Aorta (tissue), 5 donors: ENCODE measurements at places on chromosomes 3 and 15. TPM values are rescaled to one million over a fixed set of nuclear protein-coding genes. Genes with fewer than 3 reads are reported as not detected.

Gene SCG5
- 2.6 TPM for total RNA-seq

Gene MME
- 4.4 TPM for total RNA-seq

Gene LYZL4
- total RNA-seq: not detected

- no peak for DNase-seq
- H3K27ac ChIP-seq: no peak overlapping the region
- H3K4me3 ChIP-seq: no peak overlapping the region
- H3K27me3 ChIP-seq: no peaks in the 10 kb centered on the region
- no peaks in the 10 kb centered on the region for H3K36me3 ChIP-seq
- H3K4me1 ChIP-seq: peaks cover 3% of the 10 kb centered on the region
These were observed 632.2 kb downstream of the FOXP1 start for GRCh38 chr3:70951316-70951715.

- no peaks in the 10 kb centered on the region for H3K36me3 ChIP-seq
- no peaks in the 10 kb centered on the region for H3K27me3 ChIP-seq
- peak overlapping the region; percentile 1 for H3K4me3 ChIP-seq
- DNase-seq: no peak
These were observed 8.3 kb downstream of the TRA2B start for GRCh38 chr3:185929192-185930151.

GRCh38 chr3:143332026-143332425 is 212.5 kb downstream of the CHST2 start:
- no peak for DNase-seq
- H3K27me3 ChIP-seq: no peaks in the 10 kb centered on the region
- no peak overlapping the region for H3K4me3 ChIP-seq
- H3K36me3 ChIP-seq: no peaks in the 10 kb centered on the region
- H3K4me1 ChIP-seq: no peaks in the 10 kb centered on the region
